Right atrium auricular region (tissue), 2 donors: ENCODE measurements at places on chromosomes 5 and 9.

GRCh38 chr5:132777209-132778069 is at the start of gene SEPTIN8:
Gene SEPTIN8 (minus strand): TSS chr5:132777239. CDS start chr5:132777137, 102 bp downstream.
- peak; percentile 73 for DNase-seq

DNA sequence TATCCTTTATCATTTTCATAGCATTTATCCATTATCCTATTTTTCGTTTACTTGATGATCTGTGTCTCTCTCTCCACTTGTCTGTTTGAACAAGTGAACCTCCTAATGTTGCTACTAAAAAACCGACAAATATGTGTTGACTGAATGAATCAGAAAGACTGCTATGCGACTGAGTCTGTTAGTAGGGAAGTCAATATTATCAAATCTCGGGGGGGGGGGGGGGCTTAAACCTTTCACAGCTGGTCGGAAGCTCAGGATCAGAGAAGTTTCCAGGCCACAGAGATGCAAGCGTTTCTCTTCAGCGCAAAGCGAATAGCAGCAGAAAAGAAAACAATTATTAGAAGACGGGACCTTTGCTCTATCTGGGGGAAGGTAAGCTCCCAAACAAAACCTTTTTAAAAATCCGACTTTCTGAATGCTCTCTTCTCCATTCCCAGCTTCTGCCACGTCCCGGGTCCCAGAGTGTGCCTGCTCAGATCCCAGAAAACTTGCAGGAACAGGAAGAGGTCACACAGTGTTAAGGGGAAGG is 412 bp downstream of the RIOK2 start:
- no peak for DNase-seq

GRCh38 chr5:81336556-81336955 is 35.2 kb downstream of the ZCCHC9 start:
- DNase-seq = no peak

DNA sequence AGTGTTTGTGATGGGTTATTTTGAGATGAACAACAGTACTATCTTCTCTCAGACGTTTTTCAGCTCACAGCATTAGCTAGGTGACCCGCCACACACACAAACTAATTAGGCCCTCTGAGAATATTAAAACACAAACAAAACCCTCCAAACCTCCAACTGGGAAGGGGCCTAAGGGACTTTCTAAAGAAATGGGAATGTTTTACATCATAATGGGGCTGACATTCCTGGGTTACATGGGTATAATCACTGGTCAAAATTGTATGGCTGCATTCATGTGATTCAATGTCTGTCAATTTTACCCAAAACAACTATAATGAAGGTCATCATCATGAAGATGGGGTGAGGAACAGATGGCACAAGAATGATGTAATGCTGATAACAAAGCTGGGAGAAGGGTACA is 59.6 kb downstream of the SPTLC1 start:
- no peak for DNase-seq

GRCh38 chr9:12439267-12439666 is 253.9 kb upstream of the TYRP1 start:
- DNase-seq = no peak

DNA sequence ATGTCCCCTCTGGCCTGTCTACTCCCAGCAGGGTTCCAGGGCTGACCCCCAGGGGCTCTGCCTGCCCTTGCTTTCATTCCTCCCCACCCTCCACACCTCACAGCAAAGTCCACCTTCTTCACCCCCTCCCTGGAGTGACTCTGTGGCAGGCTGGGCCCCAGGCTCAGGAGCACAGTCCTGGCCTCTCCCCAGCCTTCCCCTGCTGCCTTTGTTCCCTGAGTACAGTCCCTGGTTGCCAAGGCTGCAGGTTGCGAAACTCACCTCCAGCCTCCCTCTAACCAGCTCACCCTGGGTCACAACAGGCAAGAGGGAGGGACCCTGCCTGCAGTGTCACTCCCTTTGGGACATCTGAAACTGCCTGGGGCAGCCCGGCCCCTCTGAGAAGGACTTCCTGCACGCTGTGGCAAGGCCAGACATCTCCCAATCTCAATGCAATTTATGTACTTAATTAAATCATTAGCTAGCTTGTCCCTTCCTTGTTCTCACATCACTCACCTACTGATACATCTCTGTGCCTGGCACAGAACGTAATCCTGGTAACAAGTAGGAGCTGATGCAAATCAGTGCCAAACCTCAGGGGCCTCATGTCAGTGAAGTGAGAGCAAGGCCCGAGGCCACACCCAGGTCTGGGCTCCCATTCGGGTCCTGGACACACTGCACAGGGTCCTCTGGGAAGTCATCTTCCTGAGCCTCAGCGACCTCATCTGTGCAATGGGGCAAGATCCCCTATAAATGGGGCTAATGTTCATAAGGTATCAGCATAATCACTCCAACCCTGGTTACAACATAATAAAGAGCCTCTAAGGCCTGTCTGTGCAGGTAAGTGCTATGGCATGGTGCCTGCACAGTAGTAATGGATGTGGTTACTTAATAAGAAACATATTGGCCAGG is 27.3 kb upstream of the TRIM14 start:
- no peak for DNase-seq

GRCh38 chr9:8391566-8391965 is 592.0 kb upstream of the DMAC1 start:
- no peak for DNase-seq

DNA sequence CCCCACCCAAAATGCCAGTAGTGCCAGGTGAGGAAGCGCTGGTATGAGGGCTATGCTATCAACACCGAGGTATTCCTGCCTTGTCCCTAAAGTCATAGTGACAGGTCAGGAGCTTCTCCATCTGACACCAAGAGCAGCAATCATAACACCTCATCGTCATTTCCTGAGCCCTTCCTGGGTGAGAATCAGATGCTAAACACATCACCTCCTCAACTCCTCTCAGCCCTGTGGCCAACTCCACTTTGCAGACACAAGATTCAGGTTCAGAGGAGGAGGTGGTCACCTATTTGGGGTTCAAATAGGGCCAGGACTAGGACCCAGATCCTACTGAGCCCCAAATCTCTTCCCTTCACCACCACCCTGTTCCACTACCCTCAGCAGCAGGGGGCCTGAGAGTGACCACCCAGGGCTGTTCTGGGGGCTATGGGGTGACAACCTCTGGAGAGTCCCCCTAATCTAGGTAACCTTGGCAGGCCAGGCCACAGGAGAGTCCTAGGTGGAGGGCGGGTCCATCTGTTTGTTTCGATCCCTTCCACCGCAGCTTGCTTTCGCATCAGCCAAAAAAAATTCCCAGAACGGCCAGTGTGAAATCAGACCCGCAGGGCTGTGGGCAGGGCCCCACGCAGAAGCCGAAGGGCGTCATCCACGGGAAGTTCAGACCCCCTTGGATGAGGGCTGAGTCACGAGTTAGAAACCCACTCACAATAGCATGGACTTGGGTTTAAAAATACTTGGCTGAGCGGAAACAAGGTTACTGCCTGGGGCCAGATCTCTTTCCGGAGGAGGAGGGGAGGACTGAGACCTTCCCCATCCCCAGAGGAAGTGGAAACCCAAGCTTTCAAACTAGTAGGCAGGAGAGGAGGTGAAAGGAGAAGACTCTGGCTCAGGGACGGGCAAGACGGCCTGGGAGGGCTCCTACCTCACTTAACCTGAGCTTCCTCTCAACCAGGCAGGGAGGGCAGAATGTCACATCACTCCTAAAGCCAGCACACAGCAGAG is 8.7 kb downstream of the STK10 start:
- DNase-seq = no peak

DNA sequence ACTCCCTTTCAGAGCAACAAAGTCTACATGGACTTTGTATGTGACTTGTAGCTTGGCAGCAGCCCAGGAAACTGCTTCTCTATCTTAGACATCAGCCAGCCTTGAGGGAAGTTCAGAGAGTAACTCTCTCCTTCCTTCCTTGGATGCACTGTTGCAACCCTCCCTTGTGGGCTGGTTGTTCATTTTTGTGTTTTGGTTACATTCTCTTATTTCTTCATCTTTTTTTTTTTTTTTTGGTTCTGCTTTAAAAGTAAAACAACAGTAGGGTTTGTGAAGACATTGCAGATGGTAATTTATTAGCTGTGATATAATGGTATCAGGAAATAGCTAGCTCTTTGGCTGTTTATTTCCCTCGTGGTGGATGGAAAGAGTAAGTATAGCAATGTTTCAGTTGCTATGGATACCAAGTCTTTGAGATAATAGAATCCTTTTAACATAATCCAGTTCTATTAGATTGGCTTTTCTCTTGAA is 97.9 kb upstream of the MAMDC2 start:
- peak; percentile 81 for DNase-seq

DNA sequence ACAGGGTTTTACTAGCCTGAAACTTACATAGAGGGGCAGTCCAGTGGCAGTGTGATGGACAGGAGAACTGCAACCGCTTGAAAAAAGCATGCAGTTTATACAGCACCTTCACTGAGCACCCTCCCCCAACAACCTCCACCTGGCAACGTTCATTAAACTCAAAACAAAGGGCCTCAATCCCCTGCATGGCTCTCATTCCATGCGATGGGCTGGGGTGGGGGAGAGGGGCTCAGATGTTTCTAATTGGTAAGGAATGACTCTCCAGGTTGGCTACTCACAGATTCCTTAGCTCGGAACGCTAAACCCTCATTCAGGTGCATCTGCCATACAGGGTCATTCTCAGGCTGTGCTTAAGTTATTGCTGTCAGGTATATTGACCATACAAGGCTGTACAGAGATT is 80.9 kb upstream of the ITGA1 start:
- DNase-seq = no peak

DNA sequence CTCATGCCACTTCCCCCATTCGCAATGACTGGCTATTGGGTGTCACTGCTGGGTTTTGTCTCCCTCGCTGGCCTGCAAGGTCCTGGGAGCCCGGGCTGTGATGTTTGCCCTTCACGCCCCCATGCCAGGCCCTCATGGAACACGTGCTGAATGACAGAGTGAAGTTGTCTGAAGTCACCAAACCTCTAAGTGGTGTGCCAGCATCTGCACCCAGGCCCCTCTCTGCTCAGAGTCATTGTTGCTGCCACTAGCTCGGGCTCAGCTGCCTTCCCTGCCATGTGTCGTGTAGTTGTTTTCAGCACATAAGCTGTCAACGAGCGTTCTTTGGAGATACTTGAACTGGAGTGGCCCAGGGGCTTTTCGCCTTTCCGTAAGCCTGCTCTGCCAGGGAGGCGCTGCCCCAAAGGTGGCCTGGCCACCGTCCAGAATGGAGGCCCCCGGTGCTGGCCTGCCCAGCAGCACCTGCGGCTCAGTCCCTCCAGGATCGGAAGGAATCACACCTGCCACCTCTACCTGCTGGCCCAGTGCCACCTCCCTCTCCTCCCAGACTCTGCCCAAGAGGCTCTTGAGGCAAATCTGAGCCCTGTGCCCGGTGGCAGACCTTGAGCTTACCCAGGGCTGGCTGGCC is 250.1 kb downstream of the PBX3 start:
- DNase-seq = no peak

GRCh38 chr9:109013679-109014607 is 644 bp upstream of the CTNNAL1 start:
- no peak for DNase-seq

DNA sequence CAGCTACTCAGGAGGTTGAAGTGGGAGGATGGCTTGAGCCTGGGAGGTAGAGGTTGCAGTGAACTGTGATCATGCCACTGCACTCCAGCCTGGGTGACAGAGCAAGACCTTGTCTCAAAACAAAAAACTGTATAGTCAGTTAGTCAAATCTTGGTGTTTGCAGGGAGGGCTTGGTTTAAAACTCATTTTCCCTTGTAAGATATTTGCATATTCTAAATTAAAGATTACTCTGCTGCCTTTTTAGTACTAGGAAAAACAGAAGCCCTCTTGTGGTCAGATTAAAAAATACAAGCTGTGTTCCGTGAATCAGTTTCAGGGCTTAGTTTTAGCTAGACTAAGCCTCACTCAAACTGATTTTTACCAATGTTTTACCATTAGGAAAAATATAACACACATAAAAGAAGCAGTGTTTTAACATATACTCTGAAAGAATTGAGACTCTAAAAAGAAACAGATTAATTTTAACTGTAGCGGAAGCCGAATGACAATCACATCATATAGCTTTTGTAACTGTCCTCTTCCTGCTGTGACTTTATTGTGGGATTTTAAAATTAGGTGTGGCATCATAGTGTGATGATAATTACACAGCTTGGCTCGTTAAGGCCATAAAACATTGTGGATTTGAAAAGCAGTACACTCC is 84.9 kb upstream of the BASP1 start:
- DNase-seq = no peak

GRCh38 chr9:133583586-133583985 is 25.6 kb downstream of the FAM163B start:
- DNase-seq = peak; percentile 92

GRCh38 chr5:124157320-124157719 is 589.1 kb downstream of the ZNF608 start:
- no peak for DNase-seq

- DNase-seq = no peak
Observed at GRCh38 chr9:73775757-73776156, 624.1 kb downstream of the ANXA1 start.

DNA sequence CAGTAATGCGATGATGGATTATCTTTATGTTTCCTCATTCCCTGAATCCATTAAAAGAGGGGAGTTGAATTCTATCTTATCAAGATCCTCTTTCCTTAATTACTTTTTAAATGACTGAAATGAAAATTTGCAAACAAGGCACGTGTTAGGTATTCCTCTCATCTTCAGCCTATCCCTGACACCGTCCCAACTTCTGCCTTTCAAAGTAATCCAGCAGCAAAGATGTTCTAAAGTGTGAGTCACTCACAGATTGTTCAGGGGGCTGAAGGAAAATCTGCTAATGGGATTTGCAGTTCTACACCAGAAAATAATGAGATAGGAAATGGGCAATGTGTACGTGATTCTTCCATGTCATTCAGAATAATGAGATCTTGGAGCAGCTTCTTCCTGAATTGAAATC is 403.0 kb downstream of the ARHGEF28 start:
- no peak for DNase-seq

DNA sequence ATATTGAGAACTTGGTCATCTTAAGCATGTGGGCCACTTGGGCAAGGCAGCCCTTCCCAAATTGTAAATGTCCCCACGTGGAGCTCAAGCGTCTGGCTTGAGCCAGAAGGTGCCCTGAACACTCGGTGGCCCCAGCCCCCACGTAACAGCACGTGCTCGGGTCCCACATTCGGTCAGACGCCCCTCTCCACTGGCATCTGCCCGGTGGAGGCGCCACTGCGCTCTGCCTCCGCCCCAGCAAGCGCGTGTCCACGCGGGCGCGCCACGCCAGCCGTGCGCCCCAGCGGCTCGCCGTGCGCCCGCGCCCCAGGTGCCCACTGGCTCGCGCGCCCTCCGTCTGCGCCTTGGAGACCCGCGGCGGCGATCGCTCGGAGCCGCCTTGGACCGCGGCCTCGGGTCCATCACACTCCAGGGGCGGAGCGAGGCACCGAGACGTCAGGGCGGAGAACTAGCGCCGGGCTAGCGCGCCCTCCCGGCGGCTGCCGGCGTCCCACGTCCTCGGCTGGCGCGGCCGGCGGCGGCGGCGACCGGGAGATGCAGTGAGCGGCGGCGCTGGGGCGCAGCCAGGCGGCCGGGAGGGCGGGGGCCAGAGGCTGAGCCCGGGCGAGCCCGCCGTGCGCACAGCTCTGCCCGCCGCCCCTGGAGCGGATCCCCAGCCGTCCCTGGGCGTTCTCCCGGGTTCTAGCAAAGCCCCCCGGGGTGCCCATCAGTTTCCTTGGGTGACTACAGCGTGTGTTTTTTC is at the start of gene PALM2AKAP2:
PALM2AKAP2 (plus strand) TSS at position 488 of the 742 bp plus-strand sequence. CDS start 291 bp downstream, outside the sequence.
- no peak for DNase-seq

GRCh38 chr5:50463047-50463446 is 22.0 kb upstream of the EMB start:
- DNase-seq = no peak

GRCh38 chr9:77800924-77801551 is 152.9 kb upstream of the GNA14 start:
- DNase-seq = no peak
